ENCODE measurements at places on chromosomes 13 and 19.

GRCh38 chr13:28535734-28536133 is 40.8 kb upstream of the FLT1 start:
- DNase-seq = no peak

DNA sequence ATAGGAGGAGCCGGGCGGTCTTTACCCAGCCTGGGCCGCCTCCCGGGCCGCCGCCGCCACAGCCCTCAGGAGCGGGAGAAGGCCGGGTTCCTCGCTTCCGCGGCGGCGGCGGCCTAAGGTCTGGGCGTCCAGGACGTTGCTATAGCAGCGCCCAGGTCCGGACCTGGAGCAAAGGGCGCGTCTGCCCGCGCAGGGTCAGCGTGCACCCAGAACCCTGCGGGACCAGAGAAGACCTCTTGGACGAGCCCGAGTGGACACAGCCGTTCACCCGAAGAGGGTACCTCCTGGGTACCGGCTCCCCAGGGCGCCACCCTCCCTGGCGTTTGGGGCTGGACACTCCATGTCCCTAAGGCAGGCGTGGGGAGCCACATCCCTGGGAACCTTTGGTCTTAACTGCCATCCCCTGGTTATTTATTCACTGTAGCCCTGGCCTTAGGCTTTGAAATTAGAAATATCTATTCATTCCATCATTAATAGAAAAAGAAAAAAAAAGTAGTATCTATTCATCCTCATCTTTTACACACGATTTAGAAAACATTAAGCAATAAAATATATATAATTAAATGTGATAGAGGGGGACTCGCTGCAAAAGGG is 2.4 kb downstream of the DZIP1 start:
- DNase-seq = no peak

- DNase-seq = no peak
These were observed 1.9 kb downstream of the EFNA2 start for GRCh38 chr19:1287354-1288225.

GRCh38 chr13:90355162-90355751 is 992.2 kb upstream of the MIR17HG start:
- no peak for DNase-seq

- DNase-seq = no peak
These were observed 729 bp upstream of the ARID3A start for GRCh38 chr19:925087-925525.

DNA sequence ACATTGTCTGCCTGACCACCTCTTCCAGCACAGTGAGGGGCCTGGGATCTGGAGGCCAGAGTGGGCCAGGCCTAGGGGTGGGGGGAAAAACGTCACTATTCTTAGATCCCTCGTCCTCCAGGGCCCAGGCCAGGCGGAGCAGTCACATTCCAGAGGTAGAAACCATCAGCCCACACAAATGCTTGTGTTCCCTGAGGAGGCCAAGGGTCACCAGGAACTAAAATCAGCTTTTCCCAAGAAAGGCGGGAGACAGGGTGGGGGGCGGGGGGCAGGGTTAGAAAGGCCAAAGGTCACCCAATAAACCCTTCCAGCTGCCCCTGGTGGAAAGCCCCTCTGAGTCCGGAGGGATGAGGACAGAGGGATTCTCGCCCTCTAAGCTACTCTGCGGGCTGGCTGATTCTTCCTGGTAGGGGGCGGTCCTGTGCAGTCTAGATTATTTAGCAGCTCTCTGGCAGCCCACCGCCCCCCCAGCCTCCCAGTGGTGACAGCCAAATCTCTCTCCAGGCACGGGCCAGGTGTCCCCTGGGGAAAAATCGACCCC is 23.5 kb upstream of the CCL25 start:
- DNase-seq = no peak

DNA sequence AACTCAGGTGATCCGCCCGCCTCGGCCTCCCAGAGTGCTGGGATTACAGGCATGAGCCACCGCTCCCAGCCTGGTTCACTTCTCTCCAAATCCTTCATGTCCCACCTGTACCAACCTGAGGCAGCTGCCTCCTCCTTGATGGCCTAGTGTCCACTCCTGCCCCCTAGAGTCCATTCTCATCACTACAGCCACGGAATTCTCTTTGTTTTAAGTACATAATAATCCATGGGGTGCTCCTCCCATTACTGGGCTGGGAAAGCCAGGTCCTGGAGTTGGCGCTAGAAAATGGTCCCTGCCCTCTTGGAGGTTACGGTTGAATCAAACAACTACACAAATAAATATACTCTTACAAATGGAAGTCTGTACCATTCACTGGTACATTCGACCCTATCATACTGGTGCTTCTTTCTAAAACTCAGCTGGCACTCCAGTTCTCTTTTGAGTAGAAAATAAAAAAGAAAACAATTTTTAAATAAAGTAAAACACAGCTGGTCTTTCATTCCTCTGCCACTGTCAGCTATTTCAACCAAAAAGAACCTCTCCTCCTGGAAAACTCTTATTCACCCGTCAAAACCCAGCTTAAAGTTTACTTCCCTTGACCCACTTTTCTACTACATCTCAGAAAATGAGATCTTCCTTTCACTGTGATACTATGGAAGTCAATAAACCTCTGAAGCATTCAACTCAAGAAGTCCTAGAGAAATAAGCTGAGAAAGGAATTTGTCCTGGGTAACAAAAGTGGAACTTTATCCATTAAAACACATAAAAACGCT is 22.4 kb upstream of the ARHGEF18 start:
- DNase-seq = no peak

- DNase-seq = no peak
These were observed 705.7 kb downstream of the SLITRK5 start for GRCh38 chr13:88376760-88377388.

DNA sequence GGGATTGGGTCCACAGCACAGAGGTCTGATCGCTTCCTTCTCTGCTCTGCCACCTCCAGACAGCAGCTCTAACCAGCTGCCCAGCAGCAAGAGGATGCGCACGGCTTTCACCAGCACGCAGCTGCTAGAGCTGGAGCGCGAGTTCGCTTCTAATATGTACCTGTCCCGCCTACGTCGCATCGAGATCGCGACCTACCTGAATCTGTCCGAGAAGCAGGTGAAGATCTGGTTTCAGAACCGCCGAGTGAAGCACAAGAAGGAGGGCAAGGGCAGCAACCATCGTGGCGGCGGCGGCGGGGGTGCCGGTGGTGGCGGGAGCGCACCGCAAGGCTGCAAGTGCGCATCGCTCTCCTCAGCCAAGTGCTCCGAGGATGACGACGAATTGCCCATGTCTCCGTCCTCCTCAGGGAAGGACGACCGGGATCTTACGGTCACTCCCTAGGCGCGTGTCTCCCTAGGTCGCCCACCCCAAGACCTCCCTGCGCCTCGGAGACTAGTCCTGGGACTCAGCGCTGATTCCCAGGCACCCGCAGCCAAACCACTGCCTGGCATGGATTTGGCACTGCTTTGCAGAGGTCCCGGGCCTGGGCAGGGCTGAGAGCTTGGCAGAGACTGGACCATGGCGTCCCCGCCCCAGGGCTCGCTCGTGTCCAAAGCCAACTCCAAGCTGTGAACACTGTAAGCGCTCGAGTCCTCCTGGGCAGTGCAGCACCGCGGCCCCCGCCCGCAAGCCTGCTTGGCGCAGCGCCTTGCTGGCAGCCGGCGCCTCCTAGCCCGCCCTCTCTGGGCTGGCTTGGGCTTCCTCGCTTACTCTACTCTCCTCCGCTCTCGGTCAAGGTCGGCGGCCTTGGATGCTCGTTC is 1.5 kb downstream of the GSX1 start:
- no peak for DNase-seq

DNA sequence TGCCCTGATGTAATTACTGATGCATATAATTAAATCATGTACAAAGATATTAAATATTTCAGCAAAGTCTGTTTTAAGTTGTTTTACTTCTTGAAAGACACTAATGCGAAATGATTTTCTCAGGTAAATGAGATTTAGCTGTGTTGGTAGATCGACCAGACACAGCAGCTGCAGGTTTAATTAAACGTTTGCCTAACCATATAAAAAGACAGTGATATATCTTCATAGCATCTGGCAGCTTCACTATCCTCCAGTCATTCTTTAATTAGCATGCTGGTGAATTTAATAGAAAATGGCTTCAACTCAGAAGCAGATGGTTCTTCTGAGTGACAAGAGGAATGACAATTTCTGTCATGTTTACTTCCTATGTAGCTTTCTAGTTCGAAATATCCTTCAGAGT is 69.3 kb downstream of the NHLRC3 start:
- DNase-seq = no peak

DNA sequence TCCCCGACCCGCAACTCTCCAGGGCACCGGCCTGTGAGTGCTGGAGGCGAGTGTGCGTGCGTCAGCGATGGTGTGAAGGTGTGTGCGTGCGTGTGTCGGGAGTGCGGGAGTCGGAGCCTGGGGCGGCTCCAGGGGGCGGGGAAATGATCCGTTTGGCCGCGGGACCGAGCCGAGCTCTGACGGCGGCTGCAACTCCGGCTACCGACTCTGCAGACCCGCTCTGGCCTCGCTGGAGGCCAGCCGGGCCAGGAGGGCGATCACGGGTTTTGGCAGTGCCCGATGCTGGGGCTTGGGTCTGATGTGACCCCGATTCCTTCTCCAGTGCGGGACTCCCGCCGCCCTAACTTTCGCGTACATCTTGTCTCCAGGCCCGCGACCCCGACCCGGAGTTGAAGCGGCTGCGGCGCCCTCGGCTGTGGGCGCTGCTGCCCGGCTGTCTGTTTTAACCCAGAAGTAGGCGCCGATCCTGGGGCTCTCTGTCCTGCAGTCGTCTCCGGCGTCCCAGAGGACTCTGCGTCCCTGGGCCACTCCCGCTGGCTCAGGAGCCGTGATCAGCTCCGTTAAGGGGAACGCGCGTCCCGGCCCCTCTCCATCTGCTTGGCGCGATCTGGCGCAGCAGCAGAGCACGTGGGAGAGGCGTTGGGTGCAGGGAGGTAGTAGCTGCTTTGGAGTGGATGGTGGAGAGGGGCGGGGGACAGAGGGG is 1.2 kb downstream of the CHST8 start:
- DNase-seq = no peak

- DNase-seq = no peak
These were observed 985.4 kb downstream of the DIAPH3 start for GRCh38 chr13:59178344-59178743.

GRCh38 chr13:30133996-30134395 is 173.4 kb downstream of the KATNAL1 start:
- no peak for DNase-seq
